NCI-H1092 (cell line): ENCODE measurements at places on chromosomes 2 and 18.

DNA sequence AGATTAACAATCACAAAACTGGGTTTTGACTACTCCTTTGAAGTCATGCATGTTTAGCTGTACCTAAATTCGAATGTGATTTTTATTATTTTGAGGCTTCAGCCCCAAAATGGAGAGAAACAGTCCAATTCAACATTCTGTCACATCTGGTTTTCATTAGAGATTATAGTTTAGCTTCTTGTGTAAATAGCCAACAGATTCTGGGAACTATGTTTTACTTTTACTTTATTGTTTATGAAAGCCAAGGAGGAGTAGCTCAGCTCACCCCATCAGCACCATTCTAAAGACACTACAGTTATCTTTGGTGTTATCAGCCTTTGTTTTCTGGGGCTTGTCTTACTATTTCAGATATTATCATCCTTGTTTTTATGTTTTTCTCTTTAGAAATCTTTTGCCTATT lies 465.0 kb upstream of the CWC22 start:
- no peak for DNase-seq

GRCh38 chr2:233811732-233812131 lies 33.6 kb downstream of the MROH2A start:
- no peak for DNase-seq

DNA sequence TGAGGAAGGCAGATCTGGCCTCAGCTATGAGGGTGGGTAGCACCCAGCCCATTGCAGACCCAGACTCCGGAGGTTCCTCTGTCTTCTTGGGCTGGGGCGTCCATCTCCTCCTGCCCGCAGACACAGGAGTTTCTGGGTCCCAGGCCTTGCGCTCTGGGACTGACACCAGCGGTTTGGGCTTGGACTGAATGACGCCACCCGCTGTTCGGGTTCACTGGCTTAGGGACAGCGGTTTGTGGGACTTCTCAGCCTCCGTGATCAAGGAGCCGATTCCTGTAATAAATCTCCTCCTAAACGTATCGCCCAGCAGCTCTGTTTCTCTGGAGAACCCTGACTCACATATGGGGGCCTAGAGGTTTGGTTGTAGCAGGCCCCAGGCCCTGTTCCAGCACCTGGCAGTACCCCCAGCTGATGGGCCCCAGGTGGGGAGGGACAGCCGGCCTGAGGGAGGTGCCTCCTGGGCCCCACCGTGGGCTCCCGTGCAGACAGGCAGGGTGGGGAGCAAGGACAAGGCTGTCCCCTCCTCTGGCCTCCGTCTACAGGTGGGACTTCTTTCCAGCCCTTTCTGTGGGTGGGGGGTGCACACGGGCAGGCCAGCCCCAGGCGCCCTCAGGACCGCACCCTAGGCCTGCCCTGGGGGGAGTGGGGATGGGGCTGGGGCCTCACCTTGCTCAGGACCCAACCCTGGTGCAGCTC lies 4.5 kb upstream of the AQP12A start:
- no peak for DNase-seq

DNA sequence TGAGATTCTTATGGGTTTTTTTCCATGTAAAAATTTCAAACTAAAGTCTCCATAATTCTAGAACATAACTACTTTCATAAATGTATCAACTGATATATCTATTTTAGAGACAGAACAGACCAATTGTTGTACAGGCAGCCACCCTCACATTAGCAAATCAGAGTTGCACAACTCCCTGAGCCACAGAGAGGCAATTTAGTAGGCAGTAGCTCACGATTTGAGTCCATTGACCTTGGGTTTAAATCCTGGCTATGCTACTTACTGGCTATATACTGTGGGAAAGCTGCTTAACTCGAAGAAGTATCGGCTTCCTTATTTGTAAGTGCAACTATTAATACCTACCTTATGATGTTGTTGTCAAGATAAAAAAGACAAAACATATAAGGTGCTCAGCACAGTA lies 16.2 kb downstream of the MTIF2 start:
- no peak for DNase-seq

- no peak for DNase-seq
Observed at GRCh38 chr2:167404627-167405284, 516.5 kb downstream of the XIRP2 start.

DNA sequence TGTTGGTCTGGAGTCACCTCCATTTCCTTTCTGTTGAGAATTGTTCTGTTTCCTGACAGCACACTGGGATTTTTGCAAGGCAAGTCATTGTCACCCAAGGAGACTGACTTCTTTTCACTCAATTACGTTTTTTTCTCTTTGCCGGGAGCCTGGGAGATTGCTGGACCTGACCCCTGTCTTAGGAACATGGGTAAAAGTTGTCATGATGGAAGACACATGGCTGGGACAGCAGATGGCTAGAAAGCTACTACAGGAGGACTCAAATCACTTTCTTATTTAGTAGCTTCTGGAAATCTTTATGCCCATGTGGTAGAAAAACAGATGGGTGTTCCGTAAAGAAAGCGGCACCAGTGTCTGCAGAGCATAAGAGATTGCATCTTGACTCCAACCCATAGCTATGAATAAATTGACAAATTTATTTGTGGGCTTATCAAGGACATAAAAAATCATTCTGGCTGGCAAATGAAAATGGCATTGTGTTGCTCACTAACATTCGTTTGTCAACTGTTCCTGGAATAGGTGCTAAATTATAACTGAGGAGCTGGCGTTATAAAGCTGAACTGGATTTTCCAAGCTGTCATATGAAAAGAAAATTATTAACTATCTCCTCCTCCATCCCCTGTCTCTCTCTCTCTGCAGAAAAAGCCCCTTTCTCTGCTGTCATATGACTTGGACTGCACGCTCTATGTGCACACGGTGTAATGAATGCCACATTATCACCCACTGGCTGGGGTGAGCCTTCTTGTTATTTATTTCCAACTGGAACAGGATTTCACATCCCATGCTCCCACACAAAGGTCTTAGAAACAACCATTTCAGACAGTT lies 159.8 kb downstream of the SH3RF3 start:
- no peak for DNase-seq
